ENCODE measurements at places on chromosomes 3 and 15. TPM values are rescaled to one million over a fixed set of nuclear protein-coding genes. Genes with fewer than 3 reads are reported as not detected.

LIPC gene
- 0.49 TPM for total RNA-seq

MYO5C gene
- 48.4 TPM for total RNA-seq

SLC9C1 gene
- not detected for total RNA-seq

ALG3 gene
- total RNA-seq, result 140 TPM

ATP2B2 gene
- total RNA-seq, result not detected

CCR5 gene
- total RNA-seq, result not detected

HTR3E gene
- total RNA-seq, result not detected

TTLL13 gene
- total RNA-seq, result 0.29 TPM

RTP4 gene
- 12.3 TPM for total RNA-seq

GPR149 gene
- not detected for total RNA-seq

SKOR1 gene
- 0.27 TPM for total RNA-seq

THOC7 gene
- total RNA-seq, result 77.7 TPM

RSRC1 gene
- total RNA-seq, result 81.3 TPM

OR5K2 gene
- total RNA-seq, result not detected

BNC1 gene
- not detected for total RNA-seq

SLCO2A1 gene
- total RNA-seq, result not detected

SCAMP5 gene
- total RNA-seq, result 10.7 TPM

STRIT1 gene
- total RNA-seq, result not detected

ROBO2 gene
- not detected for total RNA-seq

IQCH gene
- 5.5 TPM for total RNA-seq

GRCh38 chr3:123444023-123444422 is 4.9 kb downstream of the ADCY5 start:
- H3K4me1 ChIP-seq, result no peaks in the 10 kb centered on the region
- H3K27me3 ChIP-seq, result peaks cover 59% of the 10 kb centered on the region
- H3K27ac ChIP-seq, result no peak overlapping the region
- H3K36me3 ChIP-seq, result peaks cover 5% of the 10 kb centered on the region

- H3K4me1 ChIP-seq, result peaks cover 9% of the 10 kb centered on the region
- no peaks in the 10 kb centered on the region for H3K27me3 ChIP-seq
- H3K27ac ChIP-seq, result no peak overlapping the region
- DNase-seq, result no peak
These were observed 31.9 kb downstream of the SLMAP start for GRCh38 chr3:57787867-57788623.

DNA sequence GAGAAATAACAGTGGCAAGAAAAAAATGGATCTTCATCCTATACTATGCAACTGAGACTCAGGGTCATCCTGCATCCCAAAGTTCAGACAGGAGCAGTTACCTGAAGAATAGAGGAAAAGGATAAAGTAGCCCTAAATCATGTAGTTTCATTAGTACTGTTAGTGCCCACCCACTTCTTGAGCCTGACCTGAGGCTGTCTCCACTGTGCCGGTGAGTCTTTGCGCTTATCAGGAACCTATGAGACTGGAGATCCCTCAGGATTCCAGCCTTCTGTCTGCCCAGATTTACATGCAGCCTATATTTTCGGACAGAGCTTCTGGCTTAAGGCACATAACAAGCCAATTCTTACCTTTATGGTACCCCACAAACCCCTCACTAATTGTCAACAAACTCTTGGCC is 791.6 kb downstream of the ROBO1 start:
- no peaks in the 10 kb centered on the region for H3K27me3 ChIP-seq
- H3K4me1 ChIP-seq, result peaks cover 9% of the 10 kb centered on the region
- no peak overlapping the region for H3K27ac ChIP-seq
- H3K4me3 ChIP-seq, result no peak overlapping the region
- no peak for DNase-seq
- no peaks in the 10 kb centered on the region for H3K36me3 ChIP-seq

DNA sequence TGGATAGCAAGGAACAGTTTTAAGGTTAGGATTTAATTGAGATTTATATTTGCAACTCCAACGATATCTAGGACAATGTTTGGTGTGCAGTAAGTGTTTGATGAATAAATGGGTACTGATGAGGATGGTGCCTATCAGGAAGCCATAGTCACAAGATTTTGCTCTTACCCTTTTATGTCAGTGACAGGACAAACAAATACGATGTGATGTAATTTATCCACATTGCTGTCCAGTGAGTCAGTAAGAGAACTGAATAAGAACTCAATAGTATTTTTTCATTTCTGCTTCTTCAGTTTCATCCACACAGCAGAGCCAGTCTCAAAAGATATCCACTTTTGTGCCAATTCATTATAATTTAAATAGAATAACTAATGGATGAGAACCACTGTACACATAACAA is 18.5 kb downstream of the C3orf85 start:
- H3K36me3 ChIP-seq, result no peaks in the 10 kb centered on the region
- DNase-seq, result no peak
- peaks cover 8% of the 10 kb centered on the region for H3K4me1 ChIP-seq
- no peak overlapping the region for H3K27ac ChIP-seq

- H3K36me3 ChIP-seq, result no peaks in the 10 kb centered on the region
- H3K27me3 ChIP-seq, result no peaks in the 10 kb centered on the region
- H3K4me1 ChIP-seq, result no peaks in the 10 kb centered on the region
- no peak overlapping the region for H3K27ac ChIP-seq
- DNase-seq, result no peak
These were observed 18.6 kb downstream of the NDUFB4 start for GRCh38 chr3:120614765-120615164.

GRCh38 chr3:37859908-37860199 is 1.8 kb upstream of the CTDSPL start:
- DNase-seq, result no peak
- H3K4me3 ChIP-seq, result no peak overlapping the region
- H3K27me3 ChIP-seq, result no peaks in the 10 kb centered on the region
- peaks cover 32% of the 10 kb centered on the region for H3K36me3 ChIP-seq

DNA sequence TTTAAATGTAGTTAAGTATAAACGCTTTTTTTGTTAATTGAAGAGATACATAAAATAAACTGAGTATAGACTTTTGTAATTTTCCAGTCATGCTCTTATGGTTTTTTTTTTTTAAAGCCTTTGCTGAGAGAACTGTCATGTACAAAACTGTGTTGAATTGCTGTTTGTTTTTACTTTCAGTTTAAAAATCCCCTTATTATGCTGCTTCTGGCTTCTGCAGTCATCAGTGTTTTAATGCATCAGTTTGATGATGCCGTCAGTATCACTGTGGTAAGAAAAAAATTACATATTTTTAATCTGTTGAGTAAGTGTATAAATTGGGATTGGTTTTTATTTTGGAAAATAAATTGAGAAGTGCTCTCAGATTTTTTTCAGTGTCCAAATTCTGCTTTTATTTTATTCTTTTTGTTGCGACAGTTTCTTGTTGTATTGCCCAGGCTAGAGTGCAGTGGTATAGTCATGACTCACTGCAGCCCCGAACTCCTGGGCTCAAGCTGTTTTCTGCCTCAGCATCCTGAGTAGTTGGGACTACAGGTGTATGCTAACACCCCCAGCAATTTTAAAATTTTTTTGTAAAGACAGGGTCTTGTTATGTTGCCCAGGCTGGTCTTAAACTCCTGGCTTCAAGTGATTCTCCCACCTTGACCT is 40.7 kb downstream of the ATP2C1 start:
- H3K27ac ChIP-seq, result no peak overlapping the region
- no peaks in the 10 kb centered on the region for H3K27me3 ChIP-seq
- peaks cover 36% of the 10 kb centered on the region for H3K36me3 ChIP-seq
- no peak overlapping the region for H3K4me3 ChIP-seq

DNA sequence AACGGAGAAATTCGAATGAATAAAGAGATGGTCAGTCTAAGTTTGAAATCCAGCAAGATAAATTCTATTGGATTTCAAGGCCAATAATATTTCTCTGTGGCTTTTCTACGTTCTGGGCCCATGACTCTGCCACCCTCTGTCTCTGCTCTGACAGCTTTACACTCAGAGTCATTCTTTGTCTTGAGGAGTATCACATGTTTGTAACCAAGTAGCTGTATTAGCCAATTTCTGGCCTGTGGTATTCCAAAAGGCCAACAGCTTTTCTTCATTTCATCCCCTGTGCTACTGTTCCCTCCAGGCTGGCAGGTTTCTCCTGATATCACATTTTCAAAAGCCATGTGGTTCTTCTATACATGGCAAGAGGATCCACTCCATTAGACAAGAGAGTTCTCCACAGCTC is 324.1 kb upstream of the CNTN4 start:
- H3K27ac ChIP-seq, result no peak overlapping the region
- DNase-seq, result no peak
- no peak overlapping the region for H3K4me3 ChIP-seq
- no peaks in the 10 kb centered on the region for H3K36me3 ChIP-seq
- H3K4me1 ChIP-seq, result no peaks in the 10 kb centered on the region
- H3K27me3 ChIP-seq, result no peaks in the 10 kb centered on the region

- H3K4me3 ChIP-seq, result no peak overlapping the region
- peaks cover 45% of the 10 kb centered on the region for H3K27me3 ChIP-seq
- no peaks in the 10 kb centered on the region for H3K36me3 ChIP-seq
- H3K4me1 ChIP-seq, result no peaks in the 10 kb centered on the region
- H3K27ac ChIP-seq, result no peak overlapping the region
These were observed 160.1 kb downstream of the ARRDC4 start for GRCh38 chr15:98120561-98120960.

GRCh38 chr3:13004376-13004775 is 68.9 kb downstream of the IQSEC1 start:
- DNase-seq, result no peak
- peaks cover 2% of the 10 kb centered on the region for H3K36me3 ChIP-seq
- H3K4me1 ChIP-seq, result peaks cover 19% of the 10 kb centered on the region
- no peak overlapping the region for H3K27ac ChIP-seq

- no peak overlapping the region for H3K27ac ChIP-seq
- no peaks in the 10 kb centered on the region for H3K36me3 ChIP-seq
- no peaks in the 10 kb centered on the region for H3K27me3 ChIP-seq
- DNase-seq, result no peak
- no peak overlapping the region for H3K4me3 ChIP-seq
These were observed 48.5 kb downstream of the HERC2 start for GRCh38 chr15:28273468-28273867.

GRCh38 chr3:113783463-113783862 is 36.6 kb downstream of the ATP6V1A start:
- H3K4me3 ChIP-seq, result no peak overlapping the region
- DNase-seq, result no peak
- no peak overlapping the region for H3K27ac ChIP-seq
- no peaks in the 10 kb centered on the region for H3K36me3 ChIP-seq
- no peaks in the 10 kb centered on the region for H3K27me3 ChIP-seq

GRCh38 chr3:39327053-39327745 is 2.3 kb upstream of the CCR8 start:
- DNase-seq, result no peak
- no peak overlapping the region for H3K27ac ChIP-seq
- H3K4me3 ChIP-seq, result no peak overlapping the region
- no peaks in the 10 kb centered on the region for H3K36me3 ChIP-seq
- no peaks in the 10 kb centered on the region for H3K4me1 ChIP-seq

GRCh38 chr15:40843261-40843884 is 475 bp upstream of the SPINT1 start:
- H3K27me3 ChIP-seq, result no peaks in the 10 kb centered on the region
- no peak for DNase-seq
- peak overlapping the region; percentile 79 for H3K4me3 ChIP-seq
- H3K4me1 ChIP-seq, result peaks cover 9% of the 10 kb centered on the region
- H3K36me3 ChIP-seq, result peaks cover 37% of the 10 kb centered on the region

GRCh38 chr3:43581343-43581742 is 40.5 kb downstream of the ANO10 start:
- no peaks in the 10 kb centered on the region for H3K4me1 ChIP-seq
- no peak overlapping the region for H3K4me3 ChIP-seq
- no peaks in the 10 kb centered on the region for H3K36me3 ChIP-seq
- no peak for DNase-seq
- H3K27ac ChIP-seq, result no peak overlapping the region

DNA sequence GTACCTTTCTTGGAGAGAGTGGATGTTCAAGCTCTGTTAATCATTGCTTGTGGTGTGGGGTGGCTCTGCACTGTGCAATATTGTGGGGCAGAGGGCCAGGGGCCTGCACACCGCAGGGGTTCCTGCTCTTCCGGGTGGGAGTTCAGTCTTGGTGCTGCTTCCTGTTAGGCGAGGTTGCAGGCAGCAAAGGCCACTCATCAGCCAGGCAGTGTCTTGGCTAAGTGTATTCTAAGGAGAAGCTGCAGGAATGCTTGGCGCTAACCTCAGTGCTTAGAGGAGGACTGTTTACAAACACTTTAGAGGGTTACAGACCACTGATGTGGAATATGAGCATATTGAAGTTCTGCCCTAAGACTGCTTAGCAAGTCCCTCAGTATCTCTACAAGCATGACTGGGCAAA is 81.7 kb downstream of the CEP63 start:
- no peak overlapping the region for H3K27ac ChIP-seq
- no peaks in the 10 kb centered on the region for H3K27me3 ChIP-seq
- no peaks in the 10 kb centered on the region for H3K4me1 ChIP-seq

DNA sequence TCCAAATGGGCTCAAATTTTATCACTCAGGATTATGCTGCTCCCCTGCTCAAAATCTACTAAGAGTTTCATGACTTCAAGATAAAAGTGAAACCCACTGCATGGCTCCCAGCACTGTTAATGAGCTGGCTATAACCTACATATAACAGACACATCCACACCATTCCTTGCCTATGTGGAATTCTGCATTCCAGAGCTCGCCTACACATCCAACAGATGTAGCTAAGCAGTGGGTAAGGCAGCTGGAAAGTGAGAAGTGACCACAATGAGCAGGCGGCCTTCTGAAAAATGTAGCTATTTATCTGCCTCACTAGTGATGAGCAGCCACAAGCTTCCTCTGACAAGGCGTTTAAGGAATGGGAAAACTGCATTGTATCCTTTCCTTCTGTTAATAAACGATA is 92.0 kb upstream of the TRIM42 start:
- no peaks in the 10 kb centered on the region for H3K36me3 ChIP-seq
- no peaks in the 10 kb centered on the region for H3K4me1 ChIP-seq
- DNase-seq, result no peak
- no peak overlapping the region for H3K27ac ChIP-seq
- peaks cover 43% of the 10 kb centered on the region for H3K27me3 ChIP-seq

DNA sequence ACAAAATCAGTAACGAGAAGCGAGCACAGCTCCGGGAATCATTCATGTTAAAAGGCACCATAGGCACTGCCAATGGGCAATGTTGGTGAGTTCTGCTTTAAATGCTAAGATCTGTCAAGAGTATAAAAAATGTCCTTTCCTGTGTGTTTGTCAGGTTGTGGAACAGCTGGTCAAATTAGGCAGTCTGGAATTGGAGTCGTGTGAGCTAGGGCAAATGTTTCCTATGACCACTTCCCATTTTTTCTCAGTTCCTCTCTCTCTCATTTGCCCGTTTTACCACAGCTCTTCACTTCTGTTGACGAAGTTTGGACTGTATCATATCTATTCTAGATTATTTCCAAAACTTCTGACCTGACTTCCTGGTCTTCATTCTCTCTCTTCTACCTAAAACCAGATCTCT is 60.8 kb upstream of the GOLIM4 start:
- no peaks in the 10 kb centered on the region for H3K36me3 ChIP-seq
- peaks cover 17% of the 10 kb centered on the region for H3K27me3 ChIP-seq
- no peaks in the 10 kb centered on the region for H3K4me1 ChIP-seq
- no peak overlapping the region for H3K27ac ChIP-seq
- no peak overlapping the region for H3K4me3 ChIP-seq
- no peak for DNase-seq

GRCh38 chr3:60839246-60839645 is 412.0 kb downstream of the FHIT start:
- H3K4me1 ChIP-seq, result no peaks in the 10 kb centered on the region
- no peak overlapping the region for H3K4me3 ChIP-seq
- H3K27me3 ChIP-seq, result no peaks in the 10 kb centered on the region

- H3K4me3 ChIP-seq, result no peak overlapping the region
- no peak for DNase-seq
- no peaks in the 10 kb centered on the region for H3K27me3 ChIP-seq
- peaks cover 9% of the 10 kb centered on the region for H3K4me1 ChIP-seq
These were observed 195.2 kb downstream of the SLCO3A1 start for GRCh38 chr15:92048739-92049138.

GRCh38 chr3:12002912-12003311 is 1.3 kb upstream of the SYN2 start:
- no peak overlapping the region for H3K4me3 ChIP-seq
- H3K36me3 ChIP-seq, result no peaks in the 10 kb centered on the region
- no peak for DNase-seq
- no peak overlapping the region for H3K27ac ChIP-seq

Data from Calu3 (cell line).